ENCODE measurements at places on chromosomes 7 and 10.

DNA sequence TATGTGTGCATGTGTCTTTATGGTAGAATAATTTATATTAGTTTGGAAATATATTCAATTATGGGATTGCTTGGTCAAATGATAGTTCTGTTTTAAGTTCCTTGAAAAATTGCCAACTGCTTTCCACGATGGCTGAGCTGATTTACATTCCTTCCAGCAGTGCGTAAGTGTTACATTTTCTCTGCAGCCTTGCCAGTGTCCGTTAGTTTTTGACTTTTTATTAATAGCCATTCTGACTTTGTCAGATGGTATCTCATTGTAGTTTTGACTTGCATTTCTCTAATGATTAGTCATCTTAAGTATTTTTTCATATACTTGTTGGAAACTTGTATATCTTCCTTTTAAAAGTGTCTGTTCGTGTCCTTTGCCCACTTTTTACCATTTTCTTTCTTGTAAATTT lies 434.2 kb upstream of the POT1 start:
- DNase-seq, result no peak

DNA sequence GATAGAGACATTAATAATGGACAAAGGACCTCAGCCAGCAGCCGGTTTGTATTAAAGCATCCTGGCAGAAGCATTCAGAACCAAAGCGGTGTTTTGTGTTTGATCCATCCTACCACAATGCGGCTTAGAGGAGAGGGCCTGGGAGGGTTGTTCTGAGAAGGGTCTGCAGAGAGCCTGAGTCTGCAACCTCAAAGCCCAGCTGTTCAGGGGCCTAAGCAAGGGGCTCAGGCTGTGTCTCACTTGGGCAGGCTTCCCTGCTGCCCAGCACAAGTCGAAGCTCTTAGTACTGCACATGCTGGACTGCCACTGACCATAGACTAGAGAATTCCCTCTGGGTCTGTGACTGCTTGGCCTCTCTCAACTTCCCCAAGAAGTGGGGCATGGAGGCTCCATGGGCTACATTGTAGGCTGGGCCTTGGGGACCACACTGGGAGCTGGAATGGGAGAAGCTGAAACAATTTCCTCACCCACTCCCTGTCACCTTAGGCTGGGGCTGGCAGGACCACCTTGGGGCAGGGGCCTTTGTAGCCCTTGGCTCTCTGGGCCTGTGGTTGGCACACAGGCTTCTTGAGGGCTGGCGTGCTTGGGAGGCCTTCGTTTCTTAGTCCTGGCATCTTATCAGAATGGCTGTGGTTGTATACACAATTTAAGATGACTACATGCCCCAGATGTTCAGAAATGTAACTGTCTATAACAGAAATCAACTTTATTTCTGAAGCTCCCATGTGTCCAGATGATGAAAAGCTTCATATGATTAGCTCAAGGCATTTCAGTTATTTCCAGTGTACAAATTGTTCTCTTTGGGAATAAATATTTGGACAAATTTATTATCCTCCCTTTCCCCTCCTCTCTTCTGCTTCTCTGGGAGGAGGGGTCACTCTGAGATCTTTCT lies 44.5 kb downstream of the LRRC18 start:
- DNase-seq, result no peak

DNA sequence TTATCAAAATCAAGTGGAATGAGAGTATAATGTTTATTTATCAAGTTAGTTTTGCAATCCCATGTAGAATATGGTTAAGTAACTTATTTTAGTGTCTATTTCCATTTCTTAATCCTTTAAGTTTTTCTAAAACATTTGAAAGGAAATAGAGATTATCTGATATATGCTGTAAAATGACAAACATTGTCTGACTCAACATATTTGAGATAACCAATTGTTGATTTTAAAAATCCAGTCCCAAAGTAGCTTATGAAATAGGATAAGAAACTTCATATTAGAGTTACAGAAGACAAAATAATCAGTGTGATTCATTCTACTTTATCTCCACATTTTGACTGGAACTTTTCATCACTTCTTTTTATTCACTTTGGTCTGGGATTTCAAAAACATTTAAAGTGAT lies 38.7 kb upstream of the CDK1 start:
- no peak for DNase-seq

DNA sequence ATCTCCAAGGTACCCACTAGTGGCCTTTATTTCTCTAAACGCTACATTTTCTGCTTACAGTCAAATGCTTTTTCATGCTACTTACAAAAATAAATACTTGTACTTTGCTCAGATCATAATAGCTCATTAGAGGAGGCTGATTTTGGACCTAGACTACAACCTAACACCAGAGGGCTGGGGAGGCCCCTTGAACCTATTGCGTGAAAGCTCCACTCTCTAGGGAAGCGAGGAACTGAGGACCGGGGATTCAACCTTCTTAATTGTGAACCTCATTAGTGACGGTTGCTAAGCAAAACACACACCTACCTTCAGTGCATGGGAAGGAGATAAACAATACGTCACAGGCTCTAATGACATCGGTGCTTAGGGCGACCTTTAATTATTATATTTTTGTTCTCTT lies 92.1 kb downstream of the EBF3 start:
- no peak for DNase-seq

GRCh38 chr7:96973986-96974385 lies 31.4 kb upstream of the DLX6 start:
- DNase-seq, result no peak

DNA sequence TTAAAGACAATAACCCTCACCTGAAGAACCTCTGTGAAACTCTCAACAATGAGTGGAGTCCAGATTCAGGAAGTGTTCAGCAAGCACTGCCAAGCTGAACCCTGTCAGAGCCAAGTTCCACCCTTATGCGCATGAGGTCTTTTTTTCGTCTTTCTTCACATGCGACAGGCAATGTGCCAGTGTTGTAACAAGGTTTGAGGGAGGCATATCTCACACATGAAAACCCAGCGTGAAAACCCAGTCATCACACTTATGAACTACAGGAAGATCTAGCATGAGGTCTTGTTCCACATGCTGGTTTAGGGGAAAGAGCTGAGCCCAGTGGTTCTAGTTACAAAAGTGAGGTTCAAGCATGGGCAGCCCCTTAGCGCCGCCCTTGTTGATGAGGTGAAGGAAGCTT lies 49.7 kb downstream of the RABGEF1 start:
- DNase-seq, result no peak

GRCh38 chr7:80732630-80733029 lies 94.2 kb downstream of the CD36 start:
- DNase-seq, result no peak

DNA sequence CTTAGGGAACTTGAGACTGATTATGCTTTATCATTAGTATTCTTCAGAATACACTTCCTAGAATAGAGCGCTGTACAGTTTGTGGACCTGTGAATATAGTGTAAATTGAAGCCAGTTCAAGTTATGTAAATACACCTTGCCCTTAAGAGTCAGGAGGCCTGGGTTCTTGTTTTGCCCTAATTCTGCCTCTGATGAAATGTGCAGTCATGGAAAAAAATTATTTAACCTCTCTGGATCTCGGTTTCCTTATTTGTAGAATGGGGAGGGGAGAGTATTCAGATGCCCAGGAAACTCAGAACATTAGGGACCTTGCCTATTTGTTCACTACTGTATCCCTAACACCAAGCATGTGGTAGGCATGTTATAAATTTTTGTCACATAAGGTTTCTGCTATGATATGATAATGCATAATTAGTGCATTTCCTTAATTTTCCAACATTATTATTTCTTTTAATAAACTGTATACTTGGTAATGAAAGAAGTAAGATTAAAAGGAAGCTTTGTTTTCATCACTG lies 1.3 kb downstream of the EXOC6 start:
- no peak for DNase-seq

DNA sequence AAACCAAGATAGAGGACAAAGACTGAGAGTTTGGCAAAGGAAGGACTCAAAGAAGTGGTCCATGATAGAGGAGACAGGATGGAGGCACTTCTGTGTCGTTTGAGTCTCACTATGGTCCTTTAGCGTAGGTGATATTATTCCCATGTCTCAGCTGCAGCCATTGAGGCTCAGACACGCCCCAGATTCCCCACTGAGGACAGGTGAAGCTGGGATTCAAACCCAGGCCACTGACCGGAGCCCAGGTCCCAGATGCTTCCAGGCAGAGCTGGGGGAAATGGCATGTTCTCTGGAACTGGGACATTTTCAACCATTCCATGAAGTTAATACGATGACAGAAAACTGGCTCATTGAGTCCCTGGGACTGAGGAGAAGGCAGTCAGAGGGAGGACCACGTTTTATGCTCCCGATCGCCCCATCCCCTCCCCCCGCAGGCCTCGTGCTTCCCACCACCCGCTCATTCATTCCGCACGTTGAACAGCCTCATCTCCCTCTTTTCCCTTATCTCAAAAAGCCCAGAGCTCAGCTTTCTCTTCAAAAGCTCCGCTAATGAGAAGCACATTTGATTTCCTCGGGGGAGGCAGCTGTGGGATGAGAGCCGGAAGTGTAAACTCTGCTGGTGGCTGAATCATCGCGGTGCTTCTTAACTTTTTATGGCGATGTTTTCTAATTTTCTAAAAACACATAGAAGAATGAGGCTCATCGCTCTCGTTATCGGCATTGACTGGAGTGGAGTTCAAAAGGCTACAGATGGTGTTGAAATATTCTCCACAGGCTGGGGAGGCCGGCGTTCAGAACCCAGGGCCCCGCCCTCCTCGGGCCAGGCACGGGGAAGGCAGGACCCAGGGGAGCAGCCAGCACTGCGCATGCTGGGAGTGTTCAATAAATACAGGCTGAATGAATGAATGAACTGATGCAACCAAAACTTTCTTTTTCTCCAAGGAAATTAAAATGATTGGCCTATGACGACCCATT lies 64.0 kb downstream of the OAT start:
- DNase-seq, result no peak

GRCh38 chr10:132151286-132151950 lies 35.3 kb upstream of the DPYSL4 start:
- no peak for DNase-seq

GRCh38 chr10:16816171-16816570 lies 1.1 kb downstream of the RSU1 start:
- DNase-seq, result no peak

GRCh38 chr7:131015657-131015958 lies 281.6 kb upstream of the KLF14 start:
- no peak for DNase-seq

DNA sequence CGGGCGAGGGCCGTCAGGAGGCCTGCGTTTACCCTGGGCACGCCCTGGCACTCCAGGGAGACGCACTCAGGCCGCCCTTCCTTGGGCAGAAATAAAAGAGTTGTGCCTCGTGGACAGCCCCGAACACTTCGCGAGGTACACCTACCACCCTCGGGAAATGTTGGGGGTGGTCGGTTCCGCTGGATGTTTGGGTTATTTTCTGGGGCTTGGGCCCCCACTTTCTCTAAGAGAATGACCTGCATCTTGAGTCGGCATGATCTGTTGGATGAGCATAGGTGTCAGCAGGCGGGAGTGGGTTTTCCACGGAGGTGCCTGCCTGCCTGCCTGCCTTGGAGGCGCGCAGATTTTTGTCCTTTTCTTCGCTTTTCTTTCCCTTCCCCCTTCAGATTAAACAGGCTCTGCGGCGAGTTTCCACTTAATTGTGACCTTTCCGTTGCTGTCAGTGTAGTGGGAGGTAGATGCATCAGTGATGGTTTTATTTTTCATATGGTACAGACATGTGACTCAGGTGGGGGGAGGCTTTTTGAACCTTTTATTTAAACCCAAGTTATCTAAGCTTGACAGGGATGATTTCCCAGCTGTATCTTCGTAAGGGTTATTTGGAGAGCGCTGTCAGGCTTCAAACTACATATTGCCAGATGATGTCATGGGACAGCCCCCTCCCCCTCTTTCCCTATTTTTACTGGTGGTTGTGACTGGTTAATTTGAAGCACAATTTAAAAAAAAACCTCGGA lies 661 bp downstream of the HECTD2 start:
- peak; percentile 27 for DNase-seq

- no peak for DNase-seq
These were observed 57.4 kb upstream of the HECTD2 start for GRCh38 chr10:91352760-91353159.

Data from activated CD4-positive, alpha-beta T cell treated with anti-CD3 and anti-CD28 coated beads, Interleukin-2, amount 50 U/mL, for 24 hours (primary cell).